Activated T-helper 1 cell treated with Interleukin-2 at 50 U/mL for 16 hours (primary cell): ENCODE measurements at places on chromosomes 6 and 20.

- DNase-seq, result no peak
These were observed 159.9 kb upstream of the CDYL start for GRCh38 chr6:4616311-4616710.

DNA sequence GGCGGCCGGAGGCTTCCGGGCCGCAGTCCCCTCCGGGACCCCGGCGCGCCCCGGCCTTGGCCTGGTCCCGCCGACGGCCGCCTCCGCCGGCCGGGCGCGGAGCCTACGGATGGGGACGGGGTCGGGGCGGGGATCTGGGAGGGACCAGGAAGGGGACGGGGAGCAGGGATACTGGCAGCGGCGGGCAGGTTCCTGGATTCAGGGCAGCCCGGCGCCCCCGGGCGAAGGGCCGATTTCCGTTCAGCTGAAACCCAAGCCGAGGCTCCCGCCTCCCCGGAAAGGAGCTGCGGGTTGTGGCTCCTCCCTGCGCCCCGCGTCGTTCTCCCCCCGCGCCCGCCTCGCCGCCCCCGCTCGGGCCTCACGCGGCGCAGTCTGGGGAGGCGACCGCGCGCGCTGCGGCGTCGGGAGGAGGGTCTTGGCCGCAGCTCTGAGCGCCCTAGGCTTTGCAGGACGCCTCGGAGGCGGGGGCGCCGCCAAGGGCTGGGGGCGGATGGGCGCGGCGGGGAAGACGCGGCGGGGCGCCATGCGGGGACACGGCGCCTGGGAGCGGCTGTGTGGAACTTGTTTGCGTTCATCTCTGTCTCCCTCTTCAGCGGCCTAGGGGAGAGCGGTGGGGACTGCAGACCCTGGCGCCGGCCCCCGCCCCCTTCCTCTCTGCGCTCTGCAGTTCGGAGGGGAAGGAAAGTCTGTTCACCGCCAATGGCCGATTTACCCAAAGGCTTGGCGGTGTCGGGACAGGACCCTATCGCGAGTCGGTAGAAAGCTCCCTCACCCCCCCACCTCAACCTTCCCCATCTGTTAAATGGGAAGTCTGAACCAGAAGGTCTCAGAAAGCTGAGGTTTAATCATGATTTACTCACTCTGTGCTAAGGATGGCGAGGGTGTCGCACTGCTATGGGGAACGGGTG lies 22.7 kb upstream of the TMEM181 start:
- no peak for DNase-seq

GRCh38 chr6:67615796-67616195 lies 1019.3 kb upstream of the ADGRB3 start:
- no peak for DNase-seq

GRCh38 chr20:58519940-58520712 lies 4.9 kb upstream of the APCDD1L start:
- no peak for DNase-seq

DNA sequence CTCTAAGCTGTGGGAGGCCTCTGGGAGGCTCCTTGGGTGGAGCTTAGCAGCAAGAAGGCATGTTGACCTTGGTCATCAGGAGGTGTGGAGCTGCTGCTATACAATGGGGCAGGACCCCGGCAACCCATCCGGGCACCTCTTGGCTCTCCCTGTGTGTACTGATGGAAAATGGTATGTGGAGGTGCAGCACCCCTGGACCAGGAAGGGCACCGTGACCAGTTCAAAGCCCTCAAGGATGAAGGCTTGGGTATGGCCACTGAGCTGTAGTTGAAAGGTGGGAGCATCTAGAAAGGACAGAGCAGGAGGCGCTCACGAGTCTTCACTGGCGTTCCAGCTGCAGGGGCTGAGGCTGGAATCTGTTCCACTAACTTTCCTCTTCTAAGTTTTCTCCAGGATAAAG lies 6.7 kb upstream of the IRF4 start:
- DNase-seq, result no peak

GRCh38 chr20:8783734-8784133 lies 285.2 kb upstream of the PLCB4 start:
- no peak for DNase-seq

DNA sequence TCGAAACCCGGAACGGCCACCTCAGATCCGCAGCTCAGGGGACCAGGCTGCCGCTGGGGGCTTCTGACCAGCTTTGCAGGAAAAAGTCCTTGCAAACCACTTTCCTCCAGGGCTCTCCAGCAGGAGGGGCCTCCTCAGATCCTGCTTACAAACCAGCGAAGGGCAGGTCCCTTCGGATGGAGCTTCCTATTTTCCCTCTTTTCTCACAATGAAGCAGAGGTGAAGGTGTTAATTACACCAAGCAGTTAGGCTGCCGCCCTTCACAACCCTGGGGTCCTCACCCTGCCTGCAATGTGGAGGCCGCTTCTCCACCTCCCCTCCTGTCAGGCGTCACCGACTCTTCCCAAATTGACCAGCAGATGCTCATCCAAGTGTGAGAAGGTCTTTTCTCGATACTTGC lies 5.7 kb downstream of the ARHGAP40 start:
- DNase-seq, result no peak

DNA sequence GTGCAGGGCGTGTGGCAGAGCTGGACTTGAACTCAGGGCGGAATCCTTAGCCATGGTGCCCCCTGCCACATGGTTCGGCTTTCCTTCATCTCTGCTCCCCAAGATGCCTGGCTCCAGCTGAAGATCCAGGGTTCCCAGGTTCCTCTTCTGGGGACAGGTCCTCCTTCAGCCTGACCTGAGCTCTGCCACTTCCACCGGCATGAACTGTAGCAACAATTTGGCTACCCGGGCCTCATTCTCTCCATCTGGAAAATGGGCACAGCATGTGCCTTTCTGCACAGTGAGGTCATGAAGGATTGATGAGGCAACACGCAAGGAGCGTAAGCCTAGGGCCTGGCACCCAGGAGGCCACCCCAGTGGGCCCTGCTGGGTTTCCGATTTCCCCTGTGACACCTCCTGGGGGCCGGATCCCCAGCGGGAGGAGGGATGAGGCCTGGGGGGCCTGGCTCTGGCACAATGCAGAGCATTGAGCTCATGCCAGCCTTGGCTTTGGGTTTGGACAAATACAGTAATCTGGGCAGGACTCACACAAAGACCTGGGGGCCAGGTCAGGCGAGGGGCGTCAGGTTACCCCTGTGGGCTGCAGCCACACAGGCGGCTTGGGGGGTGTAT lies 74.0 kb downstream of the CEBPB start:
- DNase-seq, result no peak

DNA sequence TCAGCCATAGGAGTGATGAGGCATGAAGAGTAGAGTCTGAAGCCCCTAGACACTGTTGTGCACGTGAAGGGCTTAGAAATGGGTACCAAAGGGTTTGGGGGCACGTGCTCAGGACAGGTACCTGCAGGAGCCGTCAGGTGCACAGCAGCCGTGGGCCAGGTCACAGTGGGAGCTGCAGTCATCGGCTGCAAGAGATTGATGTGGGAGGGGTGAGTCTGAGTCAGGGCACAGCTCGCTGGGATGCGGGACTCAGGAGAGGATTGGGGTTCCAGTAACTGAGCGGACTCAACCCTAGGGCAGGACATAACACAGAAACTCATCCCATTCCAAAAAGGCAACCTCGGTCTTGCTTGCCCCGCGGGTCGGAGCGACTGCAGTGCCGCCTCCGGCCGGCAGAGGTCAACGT lies 1.1 kb downstream of the DLK2 start:
- no peak for DNase-seq

GRCh38 chr6:53717566-53717965 lies 52.0 kb upstream of the KLHL31 start:
- DNase-seq, result no peak

DNA sequence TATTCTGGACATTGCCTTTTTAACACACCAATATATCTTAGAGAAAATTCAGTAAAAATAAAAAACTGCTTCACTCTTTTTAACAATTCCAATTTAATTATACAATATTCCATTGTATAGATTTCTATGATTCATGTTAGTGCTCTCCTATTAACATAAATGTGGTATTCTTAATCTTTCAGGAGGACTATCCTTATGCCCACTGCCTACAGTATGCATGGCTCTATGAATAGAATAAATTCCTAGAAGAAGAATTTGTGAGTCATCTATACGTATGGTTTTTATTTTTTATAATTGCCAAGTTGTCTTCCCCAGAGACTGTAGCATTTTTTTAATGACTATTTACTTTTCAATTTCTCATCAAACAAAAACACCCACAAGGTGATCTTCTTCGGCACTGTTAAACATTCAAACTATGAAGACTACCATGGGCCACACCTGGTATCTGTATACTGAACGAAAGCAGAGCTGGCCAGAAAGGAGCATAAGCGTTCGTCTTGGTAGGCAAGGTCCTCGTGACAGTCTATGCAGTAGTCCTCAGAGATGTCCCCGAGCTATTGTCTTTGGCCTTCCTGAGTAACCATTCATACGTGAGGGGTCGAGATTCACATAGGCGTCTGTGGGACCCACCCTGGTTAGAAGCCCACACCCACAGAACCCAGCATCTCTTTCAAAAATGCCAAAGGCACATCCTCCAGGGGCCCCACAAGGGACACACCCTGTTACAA lies 74.6 kb downstream of the KIF16B start:
- DNase-seq, result no peak

- DNase-seq, result no peak
These were observed 40.3 kb downstream of the NKAIN2 start for GRCh38 chr6:123844011-123844410.

DNA sequence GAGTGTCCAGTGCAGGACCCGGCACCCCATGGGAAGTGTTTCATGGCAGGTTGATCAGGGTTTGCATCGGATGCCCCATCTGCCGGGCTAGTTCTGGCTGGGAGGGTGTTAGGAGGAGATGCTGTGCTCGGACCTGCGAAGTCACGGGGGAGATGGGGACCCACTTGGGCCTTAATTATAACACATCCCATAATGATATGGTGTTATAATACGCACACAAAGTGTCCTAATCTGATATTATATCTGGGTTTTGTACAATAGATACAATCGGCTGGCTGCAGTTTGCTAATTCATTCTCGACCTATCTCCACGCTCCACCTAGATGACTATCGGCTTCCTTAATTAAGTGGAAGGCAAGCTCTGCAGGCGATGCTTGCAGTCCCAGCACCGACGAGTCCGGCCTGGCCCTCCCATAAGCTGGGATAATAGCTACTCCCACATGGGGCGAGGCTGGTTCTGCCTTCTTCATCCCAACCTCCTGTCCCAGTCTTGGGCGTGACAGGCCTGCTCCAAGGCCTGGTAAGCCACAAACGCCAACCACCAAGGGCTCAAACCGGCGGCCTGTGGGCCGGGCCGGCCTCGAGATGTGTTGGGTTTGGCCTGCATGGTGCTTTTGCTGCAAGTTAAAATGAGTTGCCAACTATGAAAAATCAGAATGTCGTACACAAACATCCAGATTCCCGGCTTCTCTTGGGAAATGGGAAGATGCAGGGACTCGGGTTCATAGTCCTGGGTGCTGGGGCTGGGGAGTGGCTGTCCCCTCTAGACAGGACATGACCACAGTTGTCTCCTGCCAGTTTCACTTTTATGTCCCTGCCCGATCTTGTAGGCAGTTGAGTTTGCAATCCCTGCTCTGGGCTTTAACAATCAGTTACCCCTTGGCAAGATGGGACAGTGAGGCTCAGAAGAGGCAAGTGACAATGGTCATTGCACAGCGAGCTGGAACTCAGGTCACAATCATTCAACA lies 32.7 kb downstream of the CEBPB start:
- DNase-seq, result no peak

GRCh38 chr20:20051767-20052073 lies 546 bp downstream of the CRNKL1 start:
- no peak for DNase-seq

DNA sequence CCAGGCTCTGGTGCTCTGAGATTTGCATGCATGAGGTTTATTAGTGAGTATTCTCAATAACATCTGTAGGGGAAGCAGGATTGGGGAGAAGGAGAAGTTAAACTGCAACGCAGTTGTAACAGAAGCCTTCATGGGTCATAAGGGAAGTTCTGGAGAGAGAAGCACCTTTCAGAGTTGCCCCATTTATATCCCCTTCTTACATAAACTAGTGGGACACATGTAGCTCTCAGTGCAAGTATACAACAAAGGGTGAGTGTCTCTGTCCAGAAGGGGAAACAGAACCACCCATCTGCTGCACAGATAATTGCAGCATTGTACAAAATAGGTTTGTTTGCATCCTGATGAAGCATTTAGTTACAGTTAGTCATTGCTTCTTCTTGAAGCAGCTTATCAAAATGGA lies 4.3 kb upstream of the ADGB start:
- DNase-seq, result no peak

GRCh38 chr6:105705608-105706007 lies 302.7 kb upstream of the PREP start:
- no peak for DNase-seq

DNA sequence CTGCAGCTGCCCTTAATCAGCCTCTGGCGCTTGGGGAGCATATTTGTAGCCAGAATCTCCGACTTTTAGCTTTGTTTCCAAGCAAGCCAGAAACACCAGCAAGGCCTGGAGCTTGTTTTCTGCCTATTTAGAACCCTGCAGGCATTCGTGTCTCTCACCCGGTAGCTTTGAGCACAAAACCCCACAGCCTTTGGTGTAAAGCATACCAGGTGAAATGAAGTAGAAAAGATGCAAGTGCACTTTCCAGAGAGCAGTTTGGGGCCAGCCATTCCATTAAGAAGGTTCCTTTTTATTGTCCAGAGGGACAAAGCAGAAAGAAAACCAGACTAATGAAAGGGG lies 736 bp downstream of the FAM217B start:
- no peak for DNase-seq

- no peak for DNase-seq
These were observed 39.3 kb downstream of the GTF2H5 start for GRCh38 chr6:158207422-158207788.

DNA sequence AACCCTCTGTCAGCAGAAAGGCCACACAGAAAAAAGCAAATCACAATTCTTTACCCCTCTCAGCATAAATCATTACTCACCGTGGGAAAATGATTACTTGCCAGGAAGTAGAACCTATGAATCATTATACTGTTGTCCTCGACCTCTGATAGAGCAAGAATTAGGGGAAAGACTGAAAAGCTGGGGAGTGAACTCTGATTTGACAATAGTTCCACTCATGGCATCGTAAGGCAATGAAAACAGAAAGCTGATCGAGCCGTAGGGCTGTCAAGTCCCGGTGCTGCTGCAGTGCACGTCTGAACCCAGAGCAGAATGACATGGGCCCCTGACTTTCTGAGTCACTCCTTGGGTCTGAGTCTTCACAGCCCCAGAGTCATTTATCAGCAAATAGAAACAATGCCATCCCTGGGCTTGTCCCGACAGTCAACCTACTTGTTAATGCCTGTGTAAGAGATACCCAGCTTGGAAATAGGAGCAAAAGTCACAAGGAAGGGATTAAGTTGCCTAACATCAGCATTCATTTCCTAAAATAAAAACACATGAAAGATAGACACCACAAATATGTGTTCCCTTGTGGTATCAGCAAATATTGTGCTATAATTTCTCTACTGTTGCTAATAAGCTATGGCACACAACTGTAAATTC lies 224.8 kb upstream of the MARCKS start:
- DNase-seq, result no peak
